Natural killer cell (primary cell): ENCODE measurements at places on chromosomes 4 and X. TPM values are rescaled to one million over a fixed set of nuclear protein-coding genes. Genes with fewer than 3 reads are reported as not detected.

Gene CABS1
- not detected for total RNA-seq

- no peak for DNase-seq
- no peak overlapping the region for H3K27ac ChIP-seq
- H3K4me1 ChIP-seq: no peaks in the 10 kb centered on the region
Measured at GRCh38 chr4:172850838-172851237, 317.8 kb upstream of the GALNT7 start.

GRCh38 chr4:4854649-4855295 lies 4.7 kb upstream of the MSX1 start:
- H3K27ac ChIP-seq: no peak overlapping the region
- H3K27me3 ChIP-seq: peaks cover 76% of the 10 kb centered on the region
- no peak for DNase-seq
- peaks cover 60% of the 10 kb centered on the region for H3K4me1 ChIP-seq
- H3K4me3 ChIP-seq: no peak overlapping the region
- H3K36me3 ChIP-seq: no peaks in the 10 kb centered on the region

Gene USP26
- total RNA-seq: not detected

Gene CFAP47
- total RNA-seq: not detected

- H3K4me1 ChIP-seq: no peaks in the 10 kb centered on the region
- no peak overlapping the region for H3K27ac ChIP-seq
- no peaks in the 10 kb centered on the region for H3K27me3 ChIP-seq
- no peak for DNase-seq
- no peak overlapping the region for H3K4me3 ChIP-seq
- H3K36me3 ChIP-seq: no peaks in the 10 kb centered on the region
Measured at GRCh38 chr4:72152731-72153130, 120.9 kb downstream of the NPFFR2 start.
